ENCODE measurements at places on chromosomes 3 and 15.

DNA sequence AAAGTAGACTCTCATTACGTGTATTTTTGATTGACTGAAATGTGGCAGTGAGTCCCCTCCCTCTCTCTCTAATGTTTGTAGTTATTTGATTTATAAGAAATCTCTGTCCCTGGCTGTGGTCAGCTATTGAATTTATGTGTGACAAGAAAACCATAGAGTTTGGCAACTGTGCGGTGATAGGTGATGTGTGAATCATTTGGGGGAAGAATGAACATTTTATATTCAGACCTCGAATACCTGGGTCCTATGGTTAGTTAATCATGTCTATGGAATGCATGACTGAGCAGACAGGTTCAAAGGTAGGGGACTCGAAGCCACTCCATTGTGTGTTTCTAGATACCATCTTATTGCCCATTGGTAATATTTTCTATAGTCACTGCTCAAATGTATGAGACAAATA lies 712.1 kb downstream of the MECOM start:
- no peak for DNase-seq

- no peak for DNase-seq
Observed at GRCh38 chr15:100948430-100948762, 29.2 kb downstream of the LRRK1 start.

DNA sequence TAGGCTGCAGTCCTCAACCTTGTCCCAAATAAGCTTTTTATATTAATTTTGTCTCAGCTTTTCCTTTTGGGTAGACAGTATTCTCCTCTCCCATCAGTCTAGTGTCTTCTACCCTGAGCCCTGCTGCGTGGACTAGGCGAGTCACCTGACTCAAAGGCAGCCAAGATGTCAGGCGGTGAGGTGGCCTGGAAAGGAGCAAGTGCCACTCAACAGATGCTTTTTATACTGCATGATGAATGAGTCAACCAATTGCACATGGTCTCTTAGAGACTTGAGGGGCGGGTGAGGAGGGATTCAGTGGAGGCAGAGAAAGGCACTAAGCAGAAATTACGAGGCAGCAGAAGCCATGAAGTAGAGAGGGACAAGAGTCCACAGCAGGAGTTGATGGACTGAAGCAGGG lies 95.9 kb downstream of the FRMD4B start:
- DNase-seq = no peak

GRCh38 chr15:68798346-68799094 lies 22.2 kb downstream of the ANP32A start:
- no peak for DNase-seq

DNA sequence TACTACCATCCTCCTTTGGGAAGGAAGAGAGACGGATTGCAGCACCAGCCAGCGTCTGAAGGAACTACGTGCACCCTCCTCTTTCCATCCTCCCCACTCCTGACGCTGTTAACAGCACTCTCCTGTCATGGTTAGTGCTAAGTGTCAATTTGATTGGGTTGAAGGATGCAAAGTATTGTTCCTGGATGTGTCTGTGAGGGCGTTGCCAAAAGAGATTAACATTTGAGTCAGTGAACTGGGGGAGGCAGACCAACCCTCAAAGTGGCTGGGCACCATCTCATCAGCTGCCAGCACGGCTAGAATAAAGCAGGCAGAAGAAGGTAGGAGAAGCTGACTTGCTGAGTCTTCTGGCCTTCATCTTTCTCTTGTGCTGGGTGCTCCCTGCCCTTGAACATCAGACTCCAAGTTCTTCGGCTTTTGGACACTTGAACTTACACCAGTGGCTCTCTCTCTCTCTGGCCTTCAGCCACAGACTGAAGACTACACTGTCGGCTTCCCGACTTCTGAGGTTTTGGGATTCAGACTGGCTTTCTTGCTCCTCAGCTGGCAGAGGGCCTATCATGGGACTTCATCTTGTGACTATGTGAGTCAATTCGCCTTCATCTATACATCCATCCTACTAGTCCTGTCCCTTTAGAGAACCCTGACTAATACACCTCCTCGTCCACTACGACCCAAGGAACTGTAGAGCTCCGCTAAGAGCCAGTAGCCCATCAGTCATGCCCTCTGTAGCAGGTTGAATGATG lies 128.2 kb upstream of the HES1 start:
- DNase-seq = no peak

Data from NCI-H2081 treated with DMSO at 0.1 percent for 48 hours (cell line).